Colonic mucosa (tissue), 4 donors: ENCODE measurements at places on chromosomes 11 and 22. TPM values are rescaled to one million over a fixed set of nuclear protein-coding genes. Genes with fewer than 3 reads are reported as not detected.

DNA sequence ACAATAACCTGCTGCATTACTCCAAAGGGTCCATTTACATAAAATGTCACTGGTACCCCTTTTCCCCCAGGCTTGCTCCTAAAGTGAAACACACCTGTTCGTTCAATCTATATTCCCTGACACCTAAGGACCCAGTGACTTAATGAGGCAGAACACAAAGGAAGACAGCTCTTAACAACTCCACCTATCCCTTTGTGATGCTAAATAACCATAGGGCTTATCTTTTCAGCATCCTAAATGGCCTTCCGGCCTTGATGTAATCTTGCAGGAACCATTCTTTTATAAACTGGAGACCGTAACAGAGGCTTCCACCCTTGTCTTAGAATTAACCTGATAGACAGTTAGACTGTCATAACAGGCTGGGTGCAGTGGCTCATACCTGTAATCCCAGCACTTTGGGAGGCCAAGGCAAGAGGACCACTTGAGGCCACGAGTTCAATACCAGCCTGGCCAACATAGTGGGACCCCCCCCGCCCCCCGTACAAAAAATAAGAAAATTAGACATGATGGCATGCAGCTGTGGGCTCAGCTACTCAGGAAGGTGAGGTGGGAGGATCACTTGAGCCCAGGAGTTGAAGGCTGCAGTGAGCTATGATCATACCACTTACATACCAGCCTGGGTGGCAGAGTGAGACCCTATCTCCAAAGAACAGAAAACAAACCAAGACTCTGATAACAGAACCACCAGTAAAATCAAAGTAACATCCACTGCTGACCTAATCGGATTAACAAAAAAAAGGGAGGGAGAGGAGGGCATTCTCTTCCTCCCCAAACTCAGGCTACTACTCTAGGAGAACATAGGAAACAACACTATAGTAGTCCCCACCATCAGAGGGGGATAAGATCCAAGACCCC is 5.1 kb downstream of the CHEK2 start:
- H3K27ac ChIP-seq: no peak overlapping the region
- H3K4me1 ChIP-seq: no peaks in the 10 kb centered on the region
- no peaks in the 10 kb centered on the region for H3K27me3 ChIP-seq

- no peak overlapping the region for H3K4me3 ChIP-seq
- no peaks in the 10 kb centered on the region for H3K4me1 ChIP-seq
- H3K27ac ChIP-seq: no peak overlapping the region
- no peaks in the 10 kb centered on the region for H3K27me3 ChIP-seq
Measured at GRCh38 chr22:45262931-45263462, 21.8 kb upstream of the UPK3A start.

GRCh38 chr11:35261197-35261596 is 122.2 kb downstream of the CD44 start:
- no peak for DNase-seq
- no peak overlapping the region for H3K4me3 ChIP-seq
- H3K36me3 ChIP-seq: no peaks in the 10 kb centered on the region
- no peaks in the 10 kb centered on the region for H3K27me3 ChIP-seq
- H3K4me1 ChIP-seq: no peaks in the 10 kb centered on the region
- no peak overlapping the region for H3K27ac ChIP-seq

DNA sequence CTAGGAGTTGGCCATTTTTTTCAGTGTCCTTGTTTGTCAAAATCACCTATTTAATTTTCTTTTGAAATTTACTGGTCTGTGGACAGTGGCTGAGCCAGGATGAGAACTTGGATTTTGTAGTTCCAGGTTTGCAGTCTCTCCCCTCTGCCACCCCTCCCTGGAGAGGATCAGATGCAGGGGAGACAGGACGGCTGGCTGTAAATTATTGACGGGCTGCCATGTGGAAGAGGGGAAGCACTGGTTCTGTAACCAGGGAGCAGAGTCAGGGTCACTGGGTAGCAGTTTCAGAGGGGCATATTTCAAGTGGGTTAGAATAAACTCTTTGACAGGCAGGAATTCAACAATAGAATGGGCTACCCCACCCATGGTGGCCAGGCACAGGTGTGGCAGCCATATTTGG is 20.6 kb upstream of the YWHAH start:
- H3K27ac ChIP-seq: no peak overlapping the region
- no peak for DNase-seq
- no peak overlapping the region for H3K4me3 ChIP-seq
- no peaks in the 10 kb centered on the region for H3K27me3 ChIP-seq
- no peaks in the 10 kb centered on the region for H3K4me1 ChIP-seq

The ZFTA gene
- 7.0 TPM for total RNA-seq

DNA sequence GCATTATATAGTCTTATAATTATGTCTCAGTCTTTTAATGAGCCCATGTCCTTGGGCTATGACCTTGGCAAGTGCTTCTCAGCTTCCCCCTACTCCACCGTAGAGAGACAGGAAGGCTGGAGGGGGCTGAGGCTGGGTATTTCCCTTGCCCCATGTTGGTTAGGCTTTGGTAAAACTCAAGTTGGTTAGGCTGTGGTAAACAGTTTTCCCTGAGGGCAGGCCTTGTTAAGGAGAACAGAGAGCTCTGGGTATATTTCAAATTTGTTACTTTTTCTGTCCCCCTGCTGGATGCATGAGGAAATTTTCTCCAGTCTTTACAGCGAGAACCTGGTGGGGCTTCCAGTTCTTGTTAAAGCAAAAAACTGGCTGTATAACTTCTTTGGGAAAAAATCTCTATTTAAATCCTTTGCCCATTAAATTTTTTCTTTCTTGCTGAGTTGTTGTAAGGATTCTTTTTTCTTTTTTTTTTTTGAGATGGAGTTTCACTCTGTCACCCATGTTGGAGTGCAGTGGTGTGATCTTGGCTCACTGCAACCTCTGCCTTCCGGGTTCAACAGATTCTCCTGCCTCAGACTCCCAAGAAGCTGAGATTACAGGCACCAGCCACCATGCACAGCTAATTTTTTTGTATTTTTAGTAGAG is 12.2 kb upstream of the DCHS1 start:
- H3K4me1 ChIP-seq: no peaks in the 10 kb centered on the region
- no peak overlapping the region for H3K27ac ChIP-seq
- no peak for DNase-seq

DNA sequence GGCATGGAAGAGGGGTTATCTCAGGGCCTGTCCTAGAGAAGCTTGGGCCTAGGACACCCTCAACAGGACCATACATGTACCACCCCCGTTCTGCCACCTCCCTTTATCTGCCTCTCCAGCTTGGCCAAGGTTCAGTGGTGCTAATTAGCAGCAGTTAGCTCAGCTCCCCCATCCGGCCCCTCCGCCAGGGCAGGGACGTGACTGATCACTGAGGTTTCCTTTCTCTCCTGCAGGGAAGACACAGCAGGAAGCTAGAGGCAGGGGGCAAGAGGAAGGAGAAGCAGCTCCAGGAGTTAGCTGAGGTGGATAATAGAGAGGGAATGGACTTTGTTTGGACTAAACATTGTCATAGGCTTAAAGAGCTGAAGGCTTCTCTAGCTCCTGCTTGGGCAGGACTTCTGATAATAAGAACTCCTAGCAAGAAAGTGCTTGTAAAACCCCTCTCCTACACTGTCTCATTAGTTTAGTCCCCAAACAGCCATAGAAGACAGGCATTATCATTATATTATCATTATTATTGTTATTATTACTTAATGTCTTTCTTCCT is 53.8 kb downstream of the BUD13 start:
- no peak overlapping the region for H3K27ac ChIP-seq
- no peaks in the 10 kb centered on the region for H3K4me1 ChIP-seq
- H3K27me3 ChIP-seq: no peaks in the 10 kb centered on the region
- DNase-seq: no peak
- H3K36me3 ChIP-seq: no peaks in the 10 kb centered on the region

DNA sequence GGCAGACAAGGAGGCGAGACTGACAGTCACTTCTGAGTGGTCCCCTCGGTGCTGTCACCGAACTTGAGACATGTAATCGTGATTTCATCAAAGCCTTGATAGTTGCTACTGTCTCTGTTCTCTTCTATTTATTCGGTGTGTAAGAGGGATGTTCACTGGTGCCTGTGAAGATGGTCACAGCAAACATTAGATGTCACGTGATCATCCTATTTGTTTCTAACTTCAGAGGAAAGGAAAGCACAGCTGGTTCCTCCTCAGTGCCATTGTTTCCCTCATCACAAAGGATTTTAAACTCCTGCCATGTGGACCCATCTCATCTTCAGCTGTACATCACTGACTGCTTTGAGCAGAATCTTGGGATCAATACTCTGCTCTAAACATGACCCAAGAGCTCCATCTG is 73.1 kb upstream of the CLMP start:
- H3K4me3 ChIP-seq: no peak overlapping the region
- H3K4me1 ChIP-seq: no peaks in the 10 kb centered on the region
- no peak for DNase-seq
- no peak overlapping the region for H3K27ac ChIP-seq
- no peaks in the 10 kb centered on the region for H3K36me3 ChIP-seq

GRCh38 chr11:130407978-130408377 is 20.4 kb downstream of the ADAMTS8 start:
- no peaks in the 10 kb centered on the region for H3K4me1 ChIP-seq
- no peaks in the 10 kb centered on the region for H3K36me3 ChIP-seq
